ENCODE measurements at places on chromosomes 12 and 14.

- no peak for DNase-seq
Observed at GRCh38 chr14:73777420-73777819, 63.2 kb upstream of the PNMA1 start.

DNA sequence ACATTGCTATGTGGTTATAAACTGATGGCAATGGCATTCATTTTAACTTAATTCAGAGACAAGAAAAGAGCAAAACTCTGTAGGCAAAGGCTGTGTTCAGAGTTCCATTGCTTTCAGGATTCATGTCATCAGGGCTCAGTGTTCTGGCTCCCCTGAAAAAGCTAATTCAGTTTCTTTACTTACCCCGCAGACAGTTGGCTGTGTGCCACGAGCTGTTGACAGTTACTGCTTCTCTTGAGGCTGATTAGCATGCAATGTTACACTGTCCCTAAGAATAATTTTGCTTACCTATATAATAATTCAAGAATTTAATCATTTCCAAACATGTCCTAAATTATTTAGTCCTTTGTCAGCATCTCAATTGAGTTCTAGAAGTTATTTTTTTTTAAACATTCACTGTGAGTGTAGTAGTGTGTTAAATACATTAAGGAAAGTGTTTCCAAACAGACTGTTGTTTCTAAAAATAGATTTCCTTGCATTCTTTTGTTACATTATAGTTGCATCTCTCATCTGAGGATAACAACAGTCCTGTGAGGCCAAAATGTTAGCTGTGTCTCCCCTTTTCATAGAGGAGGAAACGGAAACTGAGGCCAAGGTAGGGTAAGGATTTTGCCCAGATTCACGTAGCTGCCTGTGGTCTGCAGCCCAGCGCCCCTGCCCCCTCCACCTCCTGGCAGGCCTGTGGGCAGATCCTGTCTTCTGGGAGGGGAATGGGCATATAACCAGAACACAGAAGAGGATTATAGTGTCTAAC lies 98.6 kb downstream of the PELI2 start:
- DNase-seq: peak; percentile 39

- DNase-seq: peak; percentile 73
Observed at GRCh38 chr12:38904537-38905479, 583 bp downstream of the CPNE8 start.

- DNase-seq: no peak
Observed at GRCh38 chr12:29733060-29733459, 50.7 kb downstream of the TMTC1 start.

DNA sequence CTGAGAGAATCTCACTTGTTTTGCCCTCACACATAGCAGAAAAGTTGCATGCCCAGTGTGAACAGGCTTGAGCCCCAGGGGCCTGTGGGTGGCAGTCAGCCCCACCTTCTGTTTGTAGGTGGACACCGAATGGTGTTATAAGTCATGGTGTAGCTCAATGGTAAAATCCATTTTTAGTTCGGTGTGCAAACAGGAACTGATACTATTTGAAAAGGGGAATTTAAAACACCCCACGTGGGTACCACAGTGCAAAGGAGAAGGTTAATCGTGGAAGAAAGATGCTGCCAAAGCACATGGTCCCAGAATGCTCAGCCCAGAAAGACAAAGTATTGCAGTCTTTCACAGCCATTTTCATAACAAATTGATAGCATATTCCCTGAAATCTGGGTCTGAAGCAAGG lies 71.8 kb upstream of the GZMB start:
- DNase-seq: no peak

DNA sequence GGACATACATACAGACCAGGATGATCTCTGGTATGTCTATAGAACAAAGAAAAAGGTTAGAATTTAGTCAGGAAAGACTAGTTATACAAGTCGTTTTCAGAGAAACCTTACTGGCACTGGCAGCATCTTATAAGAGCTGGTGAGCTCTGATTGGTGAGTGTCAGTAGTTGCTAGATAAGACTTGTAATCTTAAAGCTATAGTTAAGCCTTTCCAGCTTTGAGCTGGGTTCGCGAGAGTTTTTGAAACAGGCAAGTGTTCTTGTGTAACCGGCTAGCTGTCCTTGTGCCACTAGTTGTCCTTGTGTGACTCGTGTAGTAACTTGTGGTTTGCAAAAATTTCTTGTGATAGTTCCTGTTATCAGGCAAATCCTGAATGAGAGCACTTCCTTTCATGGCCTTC lies 740.9 kb downstream of the GALC start:
- DNase-seq: no peak

DNA sequence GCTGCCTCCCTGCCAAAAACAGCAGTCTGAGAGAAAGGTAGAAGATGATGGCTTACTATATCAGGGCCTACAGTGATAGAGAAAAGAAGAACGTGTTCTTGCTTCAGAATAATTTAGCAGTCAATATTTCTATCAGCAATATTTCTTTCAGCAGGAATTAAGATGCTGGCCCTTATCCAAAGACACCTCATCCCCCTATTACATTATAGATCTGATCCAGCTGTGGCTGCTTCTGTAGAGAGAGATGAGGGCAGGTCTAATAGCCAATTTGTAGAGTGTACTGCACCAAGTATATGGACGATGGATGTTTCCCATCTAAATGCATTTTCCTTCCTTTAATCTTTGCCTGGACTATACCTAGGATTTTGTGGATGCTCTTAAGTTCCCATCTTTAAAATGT lies 451.7 kb downstream of the NPAS3 start:
- no peak for DNase-seq

GRCh38 chr12:56629459-56630179 lies 507 bp downstream of the BAZ2A start:
- no peak for DNase-seq

- DNase-seq: no peak
Observed at GRCh38 chr14:92702441-92702918, 45.9 kb downstream of the LGMN start.

DNA sequence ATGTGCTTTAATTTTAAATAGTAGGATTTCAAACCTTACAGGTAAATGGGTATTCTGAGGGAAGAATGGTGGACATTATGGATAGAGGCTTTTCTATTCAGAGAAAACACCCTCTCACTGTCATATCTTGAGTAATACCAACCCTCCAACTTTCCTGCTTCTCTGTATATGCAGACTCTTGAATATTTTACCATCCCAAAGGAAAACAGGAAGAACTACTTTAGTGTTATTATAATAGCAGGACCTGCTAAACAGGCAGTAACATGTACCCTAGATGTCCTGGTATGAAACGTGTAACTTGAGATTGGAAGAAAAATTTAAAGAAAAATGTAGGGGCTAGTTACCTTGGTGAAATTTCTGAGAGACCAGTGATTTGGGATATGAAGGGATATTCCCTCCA lies 82.9 kb upstream of the TRHDE start:
- DNase-seq: no peak

DNA sequence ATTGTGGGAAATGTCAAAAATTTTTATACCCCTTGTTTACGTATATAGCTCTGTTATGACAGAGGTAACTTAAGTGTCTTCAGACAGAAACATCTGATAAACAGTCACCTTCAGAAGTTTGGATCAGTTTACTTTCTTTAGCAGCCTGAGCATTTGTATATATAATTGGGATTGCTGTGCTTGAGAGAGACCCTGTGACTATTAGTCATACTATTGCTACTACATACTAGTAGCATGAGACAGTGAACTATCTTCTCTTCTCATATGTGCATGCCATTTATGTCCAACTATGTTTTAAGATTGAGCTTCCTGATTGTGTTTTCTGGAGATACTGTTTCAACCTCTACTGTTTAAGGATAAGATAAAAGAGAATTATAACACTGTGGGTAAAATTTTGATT lies 101.5 kb downstream of the PDE6H start:
- DNase-seq: no peak

DNA sequence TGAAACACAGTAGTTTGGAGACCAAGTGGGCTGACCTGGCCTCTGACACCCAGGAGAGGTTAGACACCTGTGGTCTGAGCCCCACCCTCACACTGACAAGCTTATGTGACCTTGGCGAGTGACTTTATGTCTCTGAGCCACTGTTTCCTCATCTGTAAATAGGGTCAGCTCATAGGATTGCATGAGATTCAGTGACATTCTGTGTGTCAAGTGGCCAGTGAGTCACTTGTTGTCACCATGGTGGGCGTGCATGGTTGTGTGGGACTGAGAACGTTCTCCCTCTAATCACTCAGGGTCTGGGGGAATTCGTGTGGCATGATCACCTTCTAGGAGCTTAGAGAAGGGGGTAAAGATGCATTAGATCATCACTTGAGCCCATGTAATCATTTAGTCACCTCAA lies 146.4 kb downstream of the PHETA1 start:
- no peak for DNase-seq

DNA sequence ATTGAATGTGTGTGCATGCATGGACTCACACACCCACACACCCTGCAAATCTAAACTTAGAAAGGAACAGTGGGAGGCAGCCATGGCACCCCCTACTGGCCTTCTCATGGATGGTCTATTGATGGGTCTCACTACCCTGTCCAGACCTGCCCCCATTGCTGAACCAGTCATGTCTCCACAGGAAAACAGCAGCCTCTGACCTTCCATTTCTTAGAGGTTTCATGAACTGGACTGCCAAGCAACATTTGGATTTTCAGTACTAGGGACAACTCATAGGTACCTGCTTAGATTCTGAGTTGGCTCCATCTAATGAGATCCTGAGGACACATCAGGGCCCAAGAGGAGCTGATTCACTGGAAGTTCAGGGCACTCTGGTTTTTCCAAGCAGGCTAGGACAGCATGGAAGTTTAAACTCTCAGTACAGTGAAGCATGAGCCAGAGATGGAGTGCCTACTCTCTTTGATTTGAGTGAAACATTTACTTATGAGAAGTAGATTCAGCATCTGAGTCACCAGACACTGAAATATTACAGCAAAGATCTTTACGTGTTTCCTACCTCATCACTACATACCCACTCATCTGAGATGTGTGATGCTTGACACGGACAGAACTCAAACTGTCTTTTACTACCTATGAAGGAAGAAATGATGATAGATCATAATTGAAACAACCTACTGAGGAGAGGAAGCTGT lies 98.9 kb upstream of the PLEKHG7 start:
- DNase-seq: no peak

DNA sequence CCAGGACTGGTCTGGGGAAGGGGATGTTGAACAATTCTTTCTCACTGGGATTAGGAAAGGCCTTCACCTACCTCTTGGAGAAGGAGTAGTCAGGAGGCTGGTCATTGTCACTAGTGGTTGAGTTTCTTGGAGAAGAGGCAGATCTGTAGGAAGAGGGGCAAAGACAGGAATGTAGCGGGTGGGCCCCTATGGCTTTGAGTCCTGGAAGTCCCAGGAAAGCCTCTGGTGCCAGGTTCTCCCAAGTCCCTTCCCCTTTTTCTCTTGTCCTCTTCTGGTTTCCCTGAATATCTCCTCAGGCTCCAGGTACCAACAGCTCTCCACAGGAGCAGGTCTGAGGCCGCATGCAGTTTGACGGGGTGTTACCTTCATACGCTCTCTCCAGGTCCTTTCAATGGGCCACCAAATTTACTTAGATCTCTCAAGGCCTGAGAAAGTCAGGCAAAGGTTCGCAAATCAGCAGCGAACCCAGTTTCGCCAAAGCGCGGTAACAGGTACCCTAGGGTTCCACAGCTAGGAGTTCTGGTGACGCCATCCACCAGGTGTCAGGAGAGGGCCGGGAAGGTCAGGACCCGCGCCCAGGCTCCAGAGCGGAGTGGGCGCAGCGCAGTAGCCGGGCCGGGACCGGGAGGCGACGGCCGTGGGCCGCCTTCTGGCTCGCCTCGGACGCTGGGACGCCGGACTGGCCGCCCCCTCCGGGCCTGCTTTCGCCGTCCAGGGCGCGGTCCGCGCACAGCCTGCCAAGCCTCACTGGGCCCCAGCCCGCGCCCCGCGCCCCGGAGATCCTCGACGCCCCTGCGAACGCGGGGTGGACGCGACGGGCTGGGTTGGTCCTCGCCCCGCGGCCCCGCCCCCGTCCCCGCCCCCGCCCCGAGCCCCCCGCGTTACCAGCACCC lies 795 bp downstream of the SMAGP start:
- DNase-seq: no peak

GRCh38 chr12:109518820-109519665 lies 41.6 kb downstream of the UBE3B start:
- DNase-seq: peak; percentile 54

GRCh38 chr12:27822076-27822712 lies 42.2 kb upstream of the MANSC4 start:
- no peak for DNase-seq

DNA sequence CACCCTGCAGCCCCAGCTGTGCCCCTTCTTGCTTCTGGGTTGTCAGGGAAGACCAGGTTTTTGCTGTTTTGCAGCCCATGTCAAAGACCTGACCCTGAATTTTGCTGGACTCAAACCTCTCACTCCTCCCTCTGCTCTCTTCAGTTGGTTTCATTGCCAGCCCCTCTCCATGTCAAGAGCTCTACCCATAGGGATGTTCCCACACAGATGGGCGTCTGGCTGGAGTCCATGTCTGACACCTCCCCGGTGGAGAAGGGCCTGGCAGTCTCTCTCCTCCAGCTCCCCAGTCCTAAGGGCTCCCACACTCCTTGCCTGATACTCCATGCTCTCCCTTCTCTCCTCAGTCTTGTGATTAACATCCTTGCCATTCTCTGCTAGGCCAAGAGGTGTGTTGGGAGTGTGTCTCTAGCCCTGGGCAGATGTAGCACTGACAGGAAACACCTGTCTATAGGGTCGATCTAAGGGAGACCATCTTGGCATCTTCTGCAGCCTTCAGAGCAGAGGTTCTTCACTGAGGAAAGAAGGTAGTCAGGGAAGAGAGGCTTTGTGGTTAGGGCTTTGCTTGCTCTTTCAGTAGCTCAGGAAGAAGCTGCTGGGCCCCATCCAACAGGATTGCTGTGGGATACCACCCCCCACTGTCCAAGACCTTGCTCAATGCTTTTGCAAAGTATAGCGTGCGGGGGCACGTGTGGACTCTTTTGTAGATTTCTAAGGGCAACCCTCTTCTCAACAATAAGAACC lies 4.7 kb downstream of the ASIC1 start:
- no peak for DNase-seq

DNA sequence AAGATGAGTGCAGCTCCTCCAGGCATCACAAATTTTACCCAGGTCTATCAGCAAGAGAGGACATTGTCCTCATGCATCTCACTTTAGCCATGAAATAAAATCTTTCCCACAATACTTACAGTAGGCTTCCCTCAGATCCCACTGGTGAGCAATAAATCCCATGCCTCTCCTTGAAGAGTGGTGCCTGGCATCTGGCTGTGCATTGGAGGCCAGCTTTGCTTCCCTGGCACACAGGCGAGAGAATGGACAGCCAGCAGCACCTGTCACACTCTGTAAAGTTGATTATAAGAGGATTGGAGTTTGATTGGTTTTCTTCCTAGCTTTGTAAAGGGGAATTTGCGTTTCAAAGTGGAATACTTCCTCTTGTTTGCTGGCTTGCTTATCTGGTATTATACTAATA lies 1153.9 kb downstream of the AACS start:
- no peak for DNase-seq
